ENCODE measurements at places on chromosomes 2 and 18. TPM values are rescaled to one million over a fixed set of nuclear protein-coding genes. Genes with fewer than 3 reads are reported as not detected.

The IGFBP2 gene
- total RNA-seq: 7.6 TPM

- no peak for DNase-seq
These were observed 155.0 kb upstream of the SRD5A2 start for GRCh38 chr2:31735716-31736115.

DNA sequence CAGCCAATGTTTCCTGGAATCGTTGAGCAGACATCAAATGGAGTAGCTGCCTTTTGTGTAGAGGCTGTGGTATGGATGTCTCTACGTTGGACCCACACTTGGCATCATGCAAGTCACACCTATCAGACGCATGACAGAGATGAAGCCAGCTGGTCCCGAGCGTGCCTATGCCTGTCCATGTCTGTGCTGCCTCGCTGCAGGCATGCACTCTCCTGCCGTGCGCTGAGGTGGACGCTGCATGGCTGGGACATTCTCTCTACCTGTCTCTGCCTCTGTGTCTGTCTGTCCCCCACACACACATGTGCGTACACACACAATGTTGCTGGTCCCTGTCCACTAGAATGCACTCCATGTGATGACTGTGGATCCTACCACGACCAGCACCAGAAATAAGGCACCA, 514.2 kb upstream of the MYT1L start:
- DNase-seq: no peak

DNA sequence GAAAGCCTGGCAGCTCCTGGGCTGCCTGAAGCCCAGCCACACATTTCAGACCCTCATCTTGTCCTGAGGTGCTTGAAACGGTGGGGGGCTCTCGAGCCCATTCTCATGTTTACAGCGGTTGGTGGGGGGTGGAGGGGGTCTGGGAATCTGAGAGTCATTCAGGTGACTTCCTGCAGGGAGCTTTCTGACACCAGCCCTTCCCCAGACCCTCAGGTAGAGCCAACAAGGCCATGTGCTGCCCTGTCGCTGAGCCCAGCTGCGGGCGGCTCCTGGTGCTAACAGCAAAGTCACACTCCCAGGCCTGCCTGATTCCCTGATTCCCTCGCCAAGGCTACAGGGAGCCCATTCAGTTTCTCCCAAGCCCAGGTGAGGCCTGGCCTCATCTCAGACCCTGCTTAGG, 324.9 kb upstream of the MEX3C start:
- DNase-seq: no peak

The EXOC6B gene
- 6.6 TPM for total RNA-seq

The PIEZO2 gene
- total RNA-seq: 11.7 TPM

The CLASP1 gene
- total RNA-seq: 40.6 TPM

The BMP10 gene
- total RNA-seq: not detected

GRCh38 chr18:39215920-39216319, 1650.3 kb upstream of the CELF4 start:
- no peak for DNase-seq

GRCh38 chr18:27695503-27695902, 481.4 kb downstream of the CDH2 start:
- peak; percentile 60 for DNase-seq

DNA sequence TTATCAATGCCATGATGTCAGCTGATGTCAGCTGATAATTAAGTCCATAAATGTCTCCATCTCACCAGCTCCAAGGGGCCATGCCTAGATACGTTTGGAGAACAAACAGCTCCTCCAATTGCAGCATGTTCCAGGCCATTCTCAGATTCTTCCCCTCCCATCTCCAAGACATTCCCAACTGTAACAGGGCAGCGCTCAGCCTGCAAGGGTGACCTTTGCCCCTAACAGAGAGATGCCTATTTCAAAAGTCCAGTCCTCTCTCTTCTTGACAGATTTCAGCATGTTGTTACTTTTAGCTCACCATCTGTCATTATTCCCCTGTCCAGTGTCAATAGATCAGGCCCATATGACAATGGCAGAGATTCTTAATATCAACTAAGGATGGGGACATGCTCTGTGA, 9.9 kb downstream of the PSD4 start:
- no peak for DNase-seq

DNA sequence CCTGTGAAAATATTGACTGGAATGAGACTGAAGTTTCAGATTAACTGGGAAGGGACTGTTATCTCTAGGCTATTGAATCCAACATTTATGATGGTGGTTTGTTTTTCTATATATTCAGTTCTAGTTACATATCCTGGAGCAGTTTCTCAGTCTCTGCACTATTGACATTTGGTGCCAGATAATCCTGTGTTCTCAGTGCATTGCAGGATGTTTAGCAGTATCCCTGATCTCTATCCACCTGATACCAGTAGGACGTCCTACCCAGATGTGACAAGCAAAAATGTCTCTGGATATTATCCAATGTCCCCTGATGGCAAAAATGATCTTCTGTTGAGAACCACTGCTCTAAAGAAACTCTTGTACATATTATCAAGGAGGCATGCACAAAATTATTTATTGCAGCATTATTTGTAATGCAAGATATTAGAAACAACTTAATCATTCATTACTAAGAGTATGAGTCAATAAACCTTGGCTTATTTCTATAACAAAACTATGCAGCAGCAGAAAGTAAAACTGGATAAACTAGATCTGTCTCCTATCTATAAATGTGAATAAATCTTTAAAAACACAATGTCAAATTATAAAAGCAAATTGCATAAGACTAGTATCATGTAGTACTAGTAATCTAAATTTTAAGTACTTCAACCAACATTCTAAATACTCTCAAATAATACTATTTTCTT, 369.3 kb upstream of the RND3 start:
- DNase-seq: no peak

GRCh38 chr18:25144820-25145219, 207.1 kb downstream of the ZNF521 start:
- DNase-seq: peak; percentile 70

- DNase-seq: peak; percentile 86
These were observed 22.2 kb upstream of the TMEM87B start for GRCh38 chr2:112032689-112033465.

- DNase-seq: no peak
These were observed 33.4 kb upstream of the VPS54 start for GRCh38 chr2:64052463-64053241.

GRCh38 chr2:204416236-204416635, 129.0 kb upstream of the PARD3B start:
- DNase-seq: no peak

The CCNYL1 gene
- total RNA-seq: 7.9 TPM

GRCh38 chr2:207130958-207131521, 34.7 kb downstream of the KLF7 start:
- no peak for DNase-seq

DNA sequence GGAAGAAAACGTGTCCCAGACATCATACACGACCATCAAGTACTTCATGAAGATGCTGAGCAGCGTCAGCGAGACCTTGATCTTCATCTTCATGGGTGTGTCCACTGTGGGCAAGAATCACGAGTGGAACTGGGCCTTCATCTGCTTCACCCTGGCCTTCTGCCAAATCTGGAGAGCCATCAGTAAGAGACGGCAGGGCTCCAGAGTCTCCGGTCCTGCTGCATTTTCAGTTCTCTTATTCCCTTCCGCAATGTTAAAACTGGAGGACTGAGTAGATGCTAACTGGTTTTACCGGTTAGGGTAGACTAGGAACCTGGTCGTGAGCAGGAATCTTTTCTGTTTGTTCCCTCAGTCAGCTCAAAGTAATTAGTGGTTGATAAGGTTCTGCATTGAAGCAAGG, 32.3 kb downstream of the SLC9A4 start:
- DNase-seq: no peak

- DNase-seq: no peak
These were observed 87.3 kb upstream of the OTOS start for GRCh38 chr2:240227538-240228428.

DNA sequence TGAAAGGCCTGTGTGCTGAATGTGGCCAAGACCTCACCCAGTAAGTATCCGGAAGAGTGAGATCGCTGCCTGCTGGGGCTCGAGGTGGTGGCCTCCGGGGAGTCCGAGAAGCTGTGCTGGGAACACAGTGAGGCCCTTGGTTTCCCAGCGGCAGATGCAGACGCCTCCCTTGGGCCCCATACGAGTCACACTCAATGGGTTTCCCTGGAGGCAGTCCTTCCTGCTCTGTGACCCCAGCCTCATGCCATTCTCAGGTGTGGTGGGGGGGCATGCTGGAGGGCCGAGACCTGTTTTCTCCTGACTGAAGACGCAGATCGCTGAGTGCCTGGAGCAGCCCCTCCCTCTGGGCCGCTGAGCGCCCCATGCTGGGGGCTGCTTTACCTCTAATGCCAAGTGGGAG, 15.7 kb downstream of the CTDP1 start:
- no peak for DNase-seq

Measured in M059J (cell line).